RWPE2 (cell line): ENCODE measurements at places on chromosomes 2 and 18.

DNA sequence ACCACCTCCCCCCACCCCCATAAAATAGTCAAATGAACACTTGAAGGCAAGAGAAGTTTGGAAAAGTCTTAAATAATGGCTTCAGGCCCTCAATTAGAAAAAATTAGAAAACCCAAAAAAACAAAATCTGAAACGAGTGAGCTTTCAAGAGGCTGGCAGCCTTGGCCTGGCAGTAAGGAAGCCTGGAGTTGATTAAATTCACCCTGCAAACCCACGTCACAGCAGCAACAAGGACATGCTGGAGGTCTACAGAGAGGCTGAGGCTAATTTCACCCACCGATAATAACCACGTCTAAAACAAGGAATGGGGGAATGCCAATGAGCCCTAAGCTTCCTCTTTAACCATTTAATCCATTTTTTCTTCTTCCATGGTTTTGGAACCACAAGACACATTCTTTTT, 122.7 kb upstream of the SMAD7 start:
- DNase-seq = no peak

GRCh38 chr2:230893338-230893737, 28.6 kb downstream of the ITM2C start:
- DNase-seq = no peak

DNA sequence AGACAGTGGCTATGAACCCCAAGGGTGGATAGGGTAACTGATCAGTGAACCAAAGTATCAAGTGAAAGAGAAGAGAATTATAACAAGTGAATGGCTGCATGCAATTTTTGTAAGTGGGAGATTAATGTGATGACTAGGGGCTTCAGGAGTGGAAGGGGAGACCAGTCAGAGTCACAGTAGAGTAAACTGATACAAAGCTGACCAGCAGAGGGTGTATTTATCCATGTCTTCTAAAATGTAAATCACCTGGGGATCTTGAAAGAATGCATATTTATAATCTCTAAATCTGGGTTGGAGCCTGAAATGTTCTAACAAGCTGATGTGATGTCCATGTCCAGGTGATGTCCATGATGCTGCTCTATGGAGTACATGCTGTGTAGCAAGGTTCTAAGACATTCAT, 1351.3 kb upstream of the CHAC2 start:
- no peak for DNase-seq

DNA sequence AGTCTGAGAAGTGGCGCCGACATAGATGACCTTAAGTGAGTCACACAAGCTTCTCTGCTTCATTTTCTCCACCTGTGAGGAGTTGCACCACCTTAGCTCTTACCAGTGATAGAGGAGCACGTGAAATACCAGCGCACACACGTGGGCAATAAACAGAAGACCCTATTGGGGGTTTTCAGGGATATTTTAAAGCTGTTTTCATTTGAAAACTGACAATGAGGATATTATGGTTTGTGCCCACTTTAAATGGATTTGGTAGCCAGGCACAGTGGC, 47.3 kb upstream of the FZD7 start:
- no peak for DNase-seq
